ENCODE measurements at places on chromosomes 7 and 10.

DNA sequence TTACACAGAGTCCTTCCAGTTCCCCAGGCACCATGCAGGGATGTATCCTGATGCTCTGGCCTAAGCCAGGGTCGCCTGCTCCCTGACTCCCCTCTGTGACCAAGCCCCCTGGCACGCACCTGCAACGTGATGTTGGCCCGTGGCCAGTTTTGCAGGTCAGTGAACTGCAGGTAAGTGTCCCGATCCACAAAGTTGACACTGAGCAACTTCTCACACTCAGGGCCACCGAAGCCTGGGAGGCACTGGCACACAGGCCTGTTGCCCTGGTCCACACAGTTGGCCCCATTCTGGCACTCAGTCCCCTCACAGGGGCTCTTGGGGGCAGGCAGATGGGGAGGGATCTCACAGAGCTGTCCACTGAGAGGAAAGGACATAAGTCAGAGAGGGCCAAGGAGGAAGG, 174.3 kb downstream of the LCOR start:
- no peak for DNase-seq

GRCh38 chr7:31120800-31121513, 68.8 kb downstream of the ADCYAP1R1 start:
- DNase-seq, result no peak

GRCh38 chr10:79454259-79454658, 8.8 kb upstream of the ZCCHC24 start:
- DNase-seq, result peak; percentile 97

DNA sequence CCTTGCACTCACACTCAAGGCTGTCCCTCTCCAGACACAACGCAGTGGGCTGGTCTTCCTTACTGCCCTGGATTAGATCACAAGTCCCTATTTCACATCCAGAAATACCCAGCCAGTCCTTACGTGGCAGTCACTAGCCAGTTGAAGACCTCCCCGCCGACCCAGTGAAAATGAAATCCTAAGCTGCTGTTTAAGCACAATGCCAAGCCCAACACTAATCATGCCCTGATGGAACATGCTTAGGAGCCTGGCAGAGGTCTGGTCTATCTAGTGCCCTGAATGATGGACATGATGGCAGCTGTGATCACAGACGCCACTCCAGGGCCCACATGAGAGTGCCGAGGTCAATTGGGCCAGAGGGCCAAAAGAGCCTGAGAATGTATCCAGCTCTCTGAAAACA, 389.0 kb downstream of the GRID1 start:
- DNase-seq, result no peak

GRCh38 chr7:18313965-18314364, 181.6 kb upstream of the HDAC9 start:
- peak; percentile 12 for DNase-seq

DNA sequence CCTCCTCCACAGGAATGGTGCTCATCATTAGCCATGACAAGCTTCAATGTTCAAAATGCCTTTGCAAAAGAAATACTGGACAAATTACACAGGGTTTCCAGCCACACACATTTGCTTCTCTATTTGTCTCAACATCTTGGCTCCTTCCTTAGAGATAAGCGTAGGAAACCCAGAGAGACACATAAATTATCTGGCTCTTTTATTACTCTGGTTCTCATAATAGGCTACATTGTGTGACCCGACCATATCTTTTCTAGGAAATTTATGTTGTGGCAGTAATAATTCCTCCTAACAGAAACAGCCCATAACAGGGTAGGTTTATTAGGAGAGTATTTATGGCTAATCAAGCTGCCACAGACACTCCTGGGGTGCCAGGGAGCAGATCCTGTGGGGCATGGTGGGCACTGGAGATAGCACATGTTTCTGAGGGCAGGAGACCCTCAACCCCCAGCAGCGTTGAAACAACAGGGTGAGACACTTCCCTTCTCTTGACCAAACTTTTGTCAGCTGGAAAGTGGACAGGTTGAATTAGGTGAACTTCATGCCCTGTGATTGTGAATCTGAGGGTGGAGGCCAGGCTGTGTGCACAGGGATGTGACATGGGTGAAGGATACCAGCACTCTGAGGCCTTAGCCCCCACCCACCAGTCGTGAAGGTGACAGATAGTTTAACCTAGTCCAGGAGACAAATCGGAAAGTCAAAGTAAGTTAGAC, 295.9 kb upstream of the ZNF32 start:
- DNase-seq, result no peak

- DNase-seq, result no peak
These were observed 182.9 kb upstream of the TCF7L2 start for GRCh38 chr10:112767156-112767555.

DNA sequence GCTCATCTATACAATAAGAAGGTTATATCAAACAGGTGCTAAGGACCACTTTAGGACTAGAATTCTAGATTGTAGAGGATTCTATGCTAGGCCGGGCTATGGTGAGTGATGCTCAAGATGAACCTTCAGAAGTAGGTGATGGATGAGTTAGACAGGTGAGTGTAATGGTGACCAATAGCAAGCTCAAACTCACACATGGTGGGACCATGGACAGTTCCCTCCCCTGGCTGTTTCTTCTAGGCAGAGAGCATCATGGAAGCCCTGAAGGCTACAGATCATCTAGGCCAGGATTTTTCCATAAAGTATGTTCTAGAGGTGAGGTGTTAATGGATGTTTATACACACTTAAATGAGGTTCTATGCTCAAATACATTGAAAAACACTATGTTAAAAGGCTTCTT, 162.2 kb upstream of the WDR11 start:
- peak; percentile 12 for DNase-seq

DNA sequence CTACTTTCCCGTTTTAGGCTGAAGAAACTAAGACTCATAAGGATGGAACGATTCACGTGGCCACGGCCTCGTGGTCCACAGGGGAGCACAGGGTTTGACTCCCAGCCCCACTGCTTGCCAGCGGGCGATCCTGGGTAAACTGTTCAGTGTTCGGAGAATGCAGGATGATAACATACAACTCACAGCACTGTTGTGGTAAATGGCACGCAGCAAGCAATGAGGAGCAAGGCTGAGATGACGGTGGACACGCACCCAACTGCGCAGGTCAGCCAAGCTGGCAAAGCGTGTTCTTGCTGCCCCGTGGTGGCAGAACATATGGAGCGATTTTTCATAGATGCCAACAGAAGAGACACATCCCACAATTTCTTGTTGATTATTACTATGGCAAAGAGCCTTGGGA, 272.7 kb downstream of the DNAJB6 start:
- no peak for DNase-seq

GRCh38 chr7:25851332-25852210, 300.4 kb upstream of the NFE2L3 start:
- peak; percentile 91 for DNase-seq

DNA sequence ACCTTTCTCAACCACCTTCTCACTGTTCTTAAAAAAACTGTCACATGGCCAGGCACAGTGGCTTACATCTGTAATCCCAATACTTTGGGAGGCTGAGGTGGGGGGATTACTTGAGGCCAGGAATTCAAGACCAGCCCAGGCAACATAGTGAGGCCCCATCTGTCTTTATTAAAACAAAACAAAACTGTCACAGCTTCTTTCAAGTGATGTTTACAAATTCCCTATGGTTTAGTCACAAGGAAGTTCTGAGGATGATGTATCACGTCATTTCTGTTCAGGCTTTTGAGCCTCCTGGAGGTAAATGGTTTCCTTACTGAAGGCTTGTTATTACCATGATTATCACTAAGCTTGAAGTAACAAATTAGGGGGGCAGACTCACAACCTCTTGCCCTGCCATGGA, 186.2 kb downstream of the CFTR start:
- DNase-seq, result peak; percentile 15

- DNase-seq, result no peak
These were observed 45.0 kb upstream of the PRR15 start for GRCh38 chr7:29518616-29519015.

- DNase-seq, result peak; percentile 85
These were observed 51.6 kb downstream of the SMKR1 start for GRCh38 chr7:129553899-129554461.

- DNase-seq, result peak; percentile 71
These were observed 142.1 kb downstream of the PHTF2 start for GRCh38 chr7:77940647-77941046.

GRCh38 chr7:134448356-134449229, 10.3 kb downstream of the AKR1B1 start:
- peak; percentile 95 for DNase-seq

GRCh38 chr7:78018641-78019446, 220.3 kb downstream of the PHTF2 start:
- DNase-seq, result peak; percentile 89

GRCh38 chr10:110404825-110405224, 92.9 kb upstream of the DUSP5 start:
- DNase-seq, result no peak

DNA sequence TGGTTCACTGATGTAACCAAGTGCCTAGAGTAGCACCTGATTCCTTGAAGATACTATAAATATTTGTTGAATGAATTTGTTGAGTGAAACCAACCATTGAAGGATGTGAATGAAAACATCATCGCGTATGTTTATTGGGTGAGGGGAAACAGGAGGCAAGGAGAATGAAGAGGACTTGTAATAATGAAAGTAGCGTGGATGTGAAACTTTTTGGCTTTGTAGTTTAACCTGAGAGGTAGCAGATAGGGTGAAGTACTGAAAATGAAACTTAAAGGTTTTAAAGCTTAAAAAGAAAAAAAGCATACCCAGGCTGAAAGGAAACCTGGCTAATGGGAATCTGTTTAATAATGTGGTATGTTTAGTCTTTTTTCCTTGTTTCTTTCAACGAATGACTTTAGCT, 5.2 kb downstream of the CCNY start:
- no peak for DNase-seq

- no peak for DNase-seq
These were observed 147.0 kb downstream of the ARID5B start for GRCh38 chr10:62048470-62048869.

DNA sequence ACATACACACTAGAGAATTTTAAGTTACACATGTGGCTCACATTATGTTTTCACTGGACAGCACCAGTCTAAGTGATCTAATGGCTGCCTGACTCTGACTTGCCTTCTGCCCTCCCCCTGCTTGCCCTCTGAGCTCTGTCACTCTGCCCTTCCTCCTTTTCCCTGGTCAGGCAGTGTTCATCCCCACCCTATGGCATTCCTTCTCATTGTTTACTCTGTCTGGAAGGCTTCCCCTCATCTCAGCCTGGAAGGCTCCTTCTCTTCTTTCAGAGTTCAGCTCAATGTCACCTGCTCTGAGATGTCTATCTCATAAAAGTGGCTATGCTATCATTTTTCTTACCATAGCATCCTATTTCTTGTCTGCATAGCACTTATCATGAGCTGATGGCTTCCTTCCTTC, 305.7 kb downstream of the BMPER start:
- no peak for DNase-seq

GRCh38 chr10:79984851-79985250, 35.9 kb upstream of the SFTPD start:
- no peak for DNase-seq

GRCh38 chr7:32881074-32881982, 10.2 kb downstream of the KBTBD2 start:
- DNase-seq, result peak; percentile 52

DNA sequence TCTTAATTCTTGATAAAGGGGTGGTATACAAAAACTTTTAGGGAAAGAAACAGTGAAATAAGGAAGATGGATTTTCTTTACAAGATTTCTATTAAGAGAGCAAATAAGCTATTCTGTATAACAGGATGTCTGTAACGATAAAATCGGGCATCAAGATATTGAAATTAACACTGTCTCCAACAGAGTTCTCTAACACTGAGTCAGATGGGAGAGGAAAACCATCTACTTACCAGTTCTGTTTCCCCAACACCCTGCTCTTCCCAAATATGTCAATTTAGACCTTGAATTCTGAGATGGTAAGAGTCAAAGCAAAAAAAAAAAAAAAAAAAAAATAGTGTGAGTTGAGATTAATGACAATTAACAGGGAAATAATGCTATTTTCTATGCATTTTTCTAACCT, 23.0 kb downstream of the SMURF1 start:
- peak; percentile 62 for DNase-seq

- no peak for DNase-seq
These were observed 982.2 kb downstream of the REEP3 start for GRCh38 chr10:64503429-64503828.

- DNase-seq, result peak; percentile 44
These were observed 448 bp downstream of the ITGA8 start for GRCh38 chr10:15719049-15719898.

- DNase-seq, result no peak
These were observed 39.1 kb downstream of the TASOR2 start for GRCh38 chr10:5723692-5724091.

GRCh38 chr7:98619450-98620321, 2.6 kb downstream of the NPTX2 start:
- peak; percentile 30 for DNase-seq

DNA sequence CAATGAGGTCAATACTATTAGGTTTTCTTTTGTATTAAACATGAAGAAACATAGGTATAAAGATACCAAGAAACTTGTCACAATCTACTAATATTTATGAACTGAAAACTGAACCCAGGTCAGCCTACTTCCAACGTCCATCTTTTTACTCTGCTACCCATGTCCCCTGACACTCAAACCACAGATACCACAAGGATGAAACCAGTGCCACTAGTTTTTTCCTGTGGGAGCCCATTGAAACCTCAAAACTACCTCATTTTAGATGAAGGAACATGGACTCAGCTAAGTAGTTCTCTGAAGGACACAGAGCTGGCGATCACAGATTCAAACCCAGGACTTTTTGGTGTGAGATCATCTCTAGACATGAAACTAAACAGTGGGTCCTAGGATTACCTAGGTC, 6.8 kb downstream of the TET1 start:
- no peak for DNase-seq

GRCh38 chr7:131524115-131524514, 32.3 kb downstream of the PODXL start:
- DNase-seq, result no peak

- DNase-seq, result no peak
These were observed 94.6 kb upstream of the LRRC4 start for GRCh38 chr7:128125816-128126215.

DNA sequence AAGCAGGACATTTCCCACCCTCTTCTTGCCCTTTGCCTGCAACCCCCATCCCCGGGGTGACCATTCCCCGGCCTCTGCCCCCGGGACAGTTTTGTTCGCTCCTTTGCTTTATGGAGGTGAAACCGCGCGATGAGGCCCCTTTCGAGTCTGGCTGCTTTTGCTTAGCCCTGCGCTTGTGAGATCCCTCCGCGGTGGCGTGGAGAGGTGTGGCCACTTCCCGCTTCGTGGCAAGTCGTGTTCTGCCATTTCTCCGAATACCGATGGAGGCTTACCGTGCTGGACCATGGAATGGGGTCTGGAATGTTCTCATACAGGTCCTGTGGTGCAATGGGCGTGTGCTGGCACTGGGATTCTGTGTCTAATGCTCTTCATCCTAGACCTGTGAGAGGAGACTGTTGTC, 106.7 kb downstream of the LHPP start:
- no peak for DNase-seq

- DNase-seq, result no peak
These were observed 238.4 kb downstream of the DIP2C start for GRCh38 chr10:451021-451471.

- DNase-seq, result no peak
These were observed 38.1 kb downstream of the ELMO1 start for GRCh38 chr7:37410305-37411229.
